ENCODE measurements at places on chromosomes 7 and 10.

GRCh38 chr7:44854644-44855364, 6.9 kb upstream of the H2AZ2 start:
- no peak for DNase-seq

DNA sequence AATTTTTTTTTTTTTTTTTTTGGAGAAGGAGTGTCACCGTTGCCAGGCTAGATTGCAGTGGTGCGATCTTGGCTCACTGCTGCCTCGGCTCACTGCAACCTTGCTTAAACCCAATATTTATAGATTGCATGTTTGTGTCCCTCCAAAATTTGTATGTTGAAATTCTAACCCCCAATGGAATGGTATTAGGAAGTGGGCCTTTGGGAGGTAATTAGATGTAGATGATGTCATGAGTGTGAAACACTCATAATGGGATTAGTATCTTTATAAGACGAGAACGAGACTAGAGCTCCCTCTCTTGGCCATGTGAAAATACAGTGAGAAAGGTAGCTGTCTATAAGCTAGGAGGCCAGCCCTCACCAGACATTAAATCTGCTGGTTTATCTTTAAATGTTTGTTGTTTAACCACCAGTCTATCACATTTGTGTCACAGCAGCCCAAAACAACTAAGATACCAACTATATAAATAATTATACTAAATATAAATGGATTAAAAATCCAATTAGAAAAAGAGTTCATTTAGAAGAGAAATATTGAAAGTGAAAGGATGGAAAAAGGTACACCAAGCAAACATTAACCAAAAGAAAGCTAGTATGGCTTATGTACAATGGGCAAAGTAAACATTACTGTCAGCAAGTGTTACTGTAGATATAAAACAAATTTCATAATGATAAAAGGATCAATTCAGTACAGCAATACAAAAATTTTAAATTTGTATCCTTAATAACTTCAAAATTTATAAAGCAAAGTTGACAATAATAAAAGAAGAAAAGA, 9.3 kb downstream of the TCAF1 start:
- peak; percentile 42 for DNase-seq

GRCh38 chr10:23157691-23158369, 34.3 kb upstream of the PTF1A start:
- DNase-seq = peak; percentile 34

- DNase-seq = no peak
These were observed 184.5 kb downstream of the PHTF2 start for GRCh38 chr7:77982926-77983550.

DNA sequence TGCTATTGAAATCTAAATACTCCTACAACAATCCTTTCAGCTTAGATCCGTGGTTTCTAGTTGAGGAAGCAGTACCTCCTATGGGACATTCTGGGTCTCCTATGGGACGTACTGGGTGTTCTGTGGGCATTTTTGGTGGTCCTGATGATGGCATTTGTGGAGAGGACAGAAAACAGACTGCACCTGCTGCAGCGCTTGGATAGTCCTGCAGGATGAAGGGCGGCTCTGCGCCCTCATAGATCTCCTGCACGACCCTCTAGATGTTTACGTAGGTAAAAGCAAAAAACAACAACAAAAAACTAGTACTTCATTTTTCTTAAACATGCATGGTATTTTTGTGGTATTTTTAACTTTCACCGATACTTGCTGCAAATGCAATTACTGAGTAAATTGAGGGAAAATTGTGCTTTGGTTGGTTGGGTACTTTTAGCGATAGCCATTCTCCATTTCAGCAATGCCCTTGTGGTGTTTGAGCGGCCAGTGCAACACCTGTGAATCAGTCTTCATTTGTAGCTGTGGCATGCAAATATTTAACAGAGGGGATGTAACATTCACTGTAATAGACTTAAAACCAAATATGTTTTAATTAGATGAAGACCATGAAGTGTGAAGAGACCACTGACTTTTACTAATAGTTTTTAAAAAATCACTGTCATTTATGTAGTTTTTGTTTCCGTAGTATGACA, 461.2 kb downstream of the SDK1 start:
- DNase-seq = peak; percentile 87

GRCh38 chr10:49174261-49174925, 13.8 kb downstream of the TMEM273 start:
- DNase-seq = no peak

GRCh38 chr10:71771821-71772617, 1.3 kb downstream of the VSIR start:
- DNase-seq = no peak

DNA sequence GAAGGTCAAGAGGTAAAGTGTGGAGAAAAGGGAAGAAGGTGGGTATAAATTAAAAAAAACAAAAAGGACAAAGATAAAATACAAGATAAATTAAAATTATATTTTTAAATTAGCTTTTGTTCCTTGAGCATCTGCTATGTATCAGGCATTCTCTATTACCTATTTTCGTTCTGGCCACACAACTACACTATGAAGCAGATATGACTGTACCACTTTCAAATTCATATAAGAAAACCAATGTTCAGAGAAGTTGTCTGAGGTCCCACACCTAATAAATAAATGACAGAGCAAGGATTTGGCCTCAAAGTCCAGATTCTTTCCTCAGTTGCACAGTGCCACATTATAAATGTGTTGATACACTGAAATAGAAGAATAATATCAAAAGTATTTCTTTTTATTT, 103.8 kb upstream of the PCDH15 start:
- no peak for DNase-seq

DNA sequence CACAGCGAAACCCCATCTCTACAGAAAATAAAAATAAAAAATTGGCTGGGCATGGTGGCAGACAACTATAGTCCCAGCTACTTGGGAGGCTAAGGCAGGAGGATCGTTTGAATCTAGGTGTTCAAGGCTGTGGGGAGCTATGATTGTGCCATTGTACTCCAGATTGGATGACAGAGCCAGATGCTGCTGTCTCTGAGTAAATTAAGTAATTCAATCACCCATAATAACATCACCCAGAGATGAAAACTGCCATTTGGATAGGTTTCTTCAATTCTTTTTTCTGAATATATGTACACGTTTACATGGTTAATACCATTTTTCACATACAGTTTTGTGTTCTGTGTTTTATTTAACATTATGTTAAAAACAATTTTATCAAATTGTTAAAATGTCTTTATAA, 79.3 kb downstream of the WIPF3 start:
- DNase-seq = no peak

DNA sequence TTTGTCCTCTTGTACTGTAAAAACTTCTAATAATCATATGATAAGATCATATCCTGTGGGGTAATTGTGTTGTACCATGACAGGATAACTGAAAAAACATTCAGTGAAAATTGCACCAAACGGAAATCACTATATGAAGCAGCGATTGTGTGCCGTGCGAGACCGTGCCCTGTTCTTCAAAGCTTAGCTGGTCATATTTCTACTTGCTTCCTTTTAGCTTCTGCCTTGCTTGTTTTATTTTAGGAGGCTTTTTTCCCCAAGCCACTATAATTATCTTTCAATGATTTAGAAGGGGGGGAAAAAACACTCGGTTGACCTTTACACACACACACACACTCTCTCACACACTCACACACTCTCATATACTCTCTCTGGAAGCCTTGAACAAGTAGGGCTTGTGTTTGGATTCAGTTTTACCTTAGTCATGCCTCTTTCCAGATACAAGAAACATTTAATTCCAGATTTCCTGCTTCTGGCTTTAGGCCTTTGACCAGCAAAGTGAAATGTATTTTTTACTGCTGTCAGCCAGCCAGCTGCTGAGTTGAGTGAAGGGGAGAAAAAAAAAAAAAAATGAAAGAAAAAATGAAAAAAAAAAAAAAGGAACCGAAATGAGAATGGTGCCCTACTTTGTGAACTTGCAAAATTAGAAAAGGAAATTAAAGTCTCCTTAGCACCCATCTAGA, 181.4 kb downstream of the ARID5B start:
- DNase-seq = no peak

DNA sequence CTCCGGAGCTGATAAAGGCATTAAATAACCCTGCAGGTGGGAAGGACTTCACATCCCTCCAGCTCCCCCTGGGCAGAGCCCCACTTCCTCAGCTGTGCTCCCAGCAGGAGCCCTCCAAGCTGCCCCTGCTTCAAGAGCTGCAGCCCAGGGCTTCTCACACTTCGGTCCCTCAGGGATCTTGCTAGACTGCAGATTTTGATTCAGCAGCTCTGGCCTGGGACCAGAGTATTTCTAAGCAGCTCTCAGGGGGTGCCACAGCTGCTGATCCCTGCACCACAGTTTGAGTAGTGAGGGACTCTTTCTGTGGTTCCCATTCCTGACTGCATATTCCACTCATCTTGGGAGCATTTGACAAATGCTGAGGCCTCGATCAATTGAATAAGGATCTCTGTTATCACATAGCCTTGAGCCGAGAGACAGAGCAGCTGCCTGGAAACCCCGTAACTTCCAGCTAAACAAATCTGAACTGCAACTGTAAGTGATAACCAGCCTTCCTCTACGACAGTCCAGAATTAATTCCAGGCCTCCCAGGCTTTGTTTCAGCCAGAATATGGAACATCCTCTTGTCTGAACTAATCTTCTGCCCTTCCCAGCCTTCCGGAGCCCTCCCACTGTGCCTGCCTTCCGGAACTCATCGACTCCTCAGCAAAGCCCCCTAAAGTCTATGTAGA, 161.4 kb downstream of the CCDC3 start:
- no peak for DNase-seq

GRCh38 chr7:87445897-87446296, 29.6 kb downstream of the ABCB4 start:
- no peak for DNase-seq

GRCh38 chr10:28910956-28911355, 233.6 kb downstream of the BAMBI start:
- DNase-seq = no peak

- no peak for DNase-seq
These were observed 95.2 kb downstream of the PFKFB3 start for GRCh38 chr10:6297951-6298381.

DNA sequence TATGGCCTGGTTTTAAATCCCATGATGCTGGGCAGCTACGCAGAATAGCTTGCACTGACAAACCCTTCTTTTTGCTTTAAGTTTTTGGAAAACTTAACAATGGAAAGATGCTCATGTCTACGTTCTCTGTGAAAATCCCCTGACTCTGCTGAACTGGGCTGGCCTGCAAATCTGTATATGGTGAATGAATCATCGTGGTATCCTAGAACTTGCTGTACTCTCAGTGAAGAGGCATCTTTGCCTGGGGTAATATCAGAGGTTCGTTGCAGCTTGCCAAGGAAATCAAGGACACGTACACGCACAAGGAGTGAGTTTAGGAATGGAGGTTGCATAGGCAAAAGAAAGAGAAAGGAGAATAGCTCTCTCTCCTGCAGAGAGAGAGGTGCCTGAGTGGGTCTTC, 382.0 kb upstream of the ADARB2 start:
- DNase-seq = no peak

GRCh38 chr10:6711881-6712280, 131.8 kb upstream of the PRKCQ start:
- DNase-seq = no peak

DNA sequence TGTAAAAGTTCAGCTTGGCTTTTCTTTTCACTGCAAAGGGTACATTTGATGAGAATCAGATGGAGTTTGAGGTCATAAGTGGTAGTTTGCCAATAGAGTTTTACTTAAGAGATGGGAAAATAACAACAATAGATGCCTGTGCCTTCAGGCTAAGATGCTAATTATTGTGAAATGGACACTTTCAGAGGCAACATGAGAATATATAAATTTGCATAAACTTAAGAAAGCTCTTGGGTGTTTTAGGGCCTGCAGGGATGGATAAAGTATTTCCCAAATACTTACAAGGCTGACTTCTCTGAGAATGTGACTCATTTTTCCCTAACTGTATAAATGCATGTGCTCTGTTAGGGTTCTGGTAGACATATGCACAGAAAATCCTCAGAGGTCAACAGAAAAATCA, 200.3 kb upstream of the SVIL start:
- no peak for DNase-seq

GRCh38 chr7:44213877-44214388, 13.2 kb downstream of the YKT6 start:
- no peak for DNase-seq

GRCh38 chr10:62243647-62243997, 25.0 kb downstream of the RTKN2 start:
- DNase-seq = no peak

DNA sequence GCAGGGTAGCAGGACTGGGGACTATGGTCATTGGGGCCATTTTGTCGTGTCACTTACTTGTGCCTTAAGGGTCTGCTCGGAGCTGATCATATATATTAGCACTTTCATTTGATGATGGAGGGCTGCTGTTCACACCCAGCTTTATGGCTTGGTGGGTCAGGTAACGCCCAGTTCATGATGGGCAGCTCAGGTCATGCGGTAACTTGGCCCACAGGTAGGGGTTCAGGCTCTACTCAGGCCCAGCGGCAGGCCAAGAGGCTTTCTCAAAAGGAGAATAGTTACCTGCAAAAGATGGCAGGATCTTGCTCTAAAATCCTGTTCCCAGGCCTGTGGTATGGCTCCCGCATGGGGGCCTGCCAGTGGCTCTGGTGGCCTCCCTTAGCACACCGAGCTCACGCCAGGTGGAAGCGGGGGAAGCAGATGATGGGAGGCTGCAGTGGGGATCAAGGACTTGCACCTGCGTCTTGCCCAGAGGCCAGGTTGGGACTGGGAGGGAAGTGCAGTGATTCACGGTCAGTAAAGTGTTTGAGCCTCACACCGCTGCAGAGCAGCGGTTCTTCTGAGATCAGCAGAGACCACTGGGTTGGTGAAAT, 109.5 kb downstream of the ADCY1 start:
- DNase-seq = no peak

DNA sequence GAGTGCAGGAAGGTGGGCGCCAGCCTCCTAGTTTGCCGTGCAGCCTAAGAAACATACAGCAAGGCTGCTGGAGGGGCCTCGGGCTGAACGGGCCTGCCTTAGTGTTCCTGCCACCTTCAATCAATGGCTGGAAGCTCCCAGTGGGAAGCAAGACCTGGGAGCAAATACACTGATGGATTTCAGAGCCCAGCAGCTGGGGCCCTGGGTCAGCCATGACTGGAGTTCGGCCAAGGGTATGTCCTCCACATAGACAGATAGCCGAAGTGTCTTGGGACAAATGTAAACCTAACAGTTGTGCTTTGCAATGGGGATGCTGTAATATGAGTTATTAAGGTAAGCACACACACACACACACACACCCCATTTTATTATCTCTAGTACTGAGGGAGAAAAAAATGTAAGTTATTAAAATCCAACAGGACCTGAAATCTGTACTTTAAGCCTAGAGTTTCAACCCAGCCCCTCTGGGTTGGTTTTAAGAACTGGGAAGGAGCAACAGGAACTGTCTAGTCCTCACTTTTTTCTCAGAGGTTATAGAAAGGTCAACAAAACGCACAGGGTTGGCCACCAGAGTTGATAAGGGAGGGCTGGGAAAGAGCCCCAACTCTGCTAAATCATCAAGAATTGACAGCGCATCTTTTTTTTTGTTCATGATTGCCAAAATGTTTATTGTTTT, 50.0 kb upstream of the CELF2 start:
- DNase-seq = no peak

- DNase-seq = no peak
These were observed 175.3 kb downstream of the RAPGEF5 start for GRCh38 chr7:22181663-22182062.

- no peak for DNase-seq
These were observed 356.6 kb downstream of the SH2D4B start for GRCh38 chr10:80894311-80894791.

- peak; percentile 66 for DNase-seq
These were observed at the start of gene ZNF398 for GRCh38 chr7:149147072-149147751. Gene ZNF398 (plus strand): TSS chr7:149147453. CDS start chr7:149147743, 290 bp downstream.

Data from NCI-H526 treated with DMSO at 0.1 percent for 48 hours (cell line).